ENCODE measurements at places on chromosomes 2 and 18. TPM values are rescaled to one million over a fixed set of nuclear protein-coding genes. Genes with fewer than 3 reads are reported as not detected.

- no peak for DNase-seq
Observed at GRCh38 chr18:24602201-24602600, 141.8 kb downstream of the HRH4 start.

DNA sequence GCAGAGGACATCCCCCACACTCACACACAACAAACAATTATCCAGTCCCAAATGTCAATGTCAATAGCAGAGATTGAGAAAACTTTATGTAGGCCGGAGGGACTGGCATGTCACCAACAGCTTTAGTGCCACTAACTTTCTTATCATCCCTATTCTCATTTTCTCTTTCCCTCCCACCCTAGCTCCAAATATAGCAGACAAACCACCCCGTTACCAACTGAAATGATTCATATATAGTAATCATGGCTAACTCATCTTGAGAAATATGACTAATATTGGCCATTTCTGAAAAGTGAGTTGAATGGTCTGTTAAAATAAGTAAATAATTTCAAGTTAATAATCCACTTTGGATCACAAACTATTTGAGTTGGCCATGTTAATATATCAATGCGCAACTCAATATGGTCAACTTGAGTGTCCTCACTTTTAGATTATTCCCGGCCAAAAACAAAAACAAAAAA, 242.1 kb upstream of the RND3 start:
- no peak for DNase-seq

GRCh38 chr2:18124116-18124835, 245.8 kb downstream of the KCNS3 start:
- no peak for DNase-seq

- no peak for DNase-seq
Observed at GRCh38 chr2:67872481-67872880, 190.3 kb downstream of the C1D start.

DNA sequence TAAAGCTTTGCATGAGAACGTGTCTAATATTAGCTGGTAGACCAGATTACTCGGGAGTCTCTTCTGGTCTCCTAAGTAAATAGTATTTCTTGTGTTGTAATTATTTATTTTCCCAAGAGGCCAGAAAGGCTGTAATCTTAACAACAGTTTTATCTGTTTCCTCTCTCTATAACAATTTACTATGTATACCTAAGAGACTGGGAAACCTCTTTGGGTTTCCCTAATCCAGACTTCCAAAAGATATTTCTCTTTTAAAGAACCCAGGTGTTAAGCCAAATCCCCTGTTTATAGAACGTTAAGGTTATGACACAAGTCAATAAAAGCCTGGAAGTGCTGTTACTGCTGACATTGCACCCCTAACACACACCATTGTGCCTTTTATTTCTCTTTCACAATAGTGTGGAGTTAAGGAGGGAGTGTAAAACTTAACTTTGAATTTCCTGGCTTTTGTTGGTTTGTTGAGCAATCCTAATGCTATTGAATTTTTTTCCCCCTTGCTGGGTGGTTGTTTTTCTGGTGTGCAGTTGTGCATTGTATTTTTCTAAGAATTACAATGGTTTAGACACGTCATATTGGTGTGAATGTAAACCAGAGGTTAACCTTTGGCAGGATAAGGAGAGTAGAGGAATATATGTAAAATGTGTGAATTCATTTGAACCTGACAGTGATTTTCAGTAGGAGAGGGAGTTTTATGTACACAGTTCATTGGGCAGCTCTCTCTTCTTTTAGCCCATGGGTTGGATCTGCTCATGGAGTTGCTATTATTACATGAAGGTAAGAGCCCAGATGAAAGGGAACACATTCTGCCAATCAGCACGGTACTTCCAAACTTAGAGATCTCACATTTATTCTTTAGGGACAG, 192.8 kb downstream of the MTX2 start:
- no peak for DNase-seq

DNA sequence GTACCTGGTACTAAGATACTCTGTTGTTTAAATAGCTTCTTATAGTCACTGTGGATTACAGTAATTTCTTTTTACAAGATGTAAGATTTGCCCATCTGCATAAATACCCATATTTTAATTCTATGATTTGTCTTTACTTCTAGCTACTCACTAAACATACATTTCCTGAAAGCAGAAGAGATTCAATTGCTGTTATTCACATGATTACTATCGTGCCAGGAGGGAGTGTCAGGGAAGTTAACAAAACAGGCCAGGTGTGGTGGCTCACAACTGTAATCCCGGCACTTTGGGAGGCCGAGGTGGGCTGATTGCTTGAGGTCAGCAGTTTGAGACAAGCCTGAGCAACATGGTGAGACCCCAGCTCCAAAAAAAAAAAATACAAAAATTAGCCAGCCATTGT, 33.8 kb downstream of the PRKCE start:
- DNase-seq, result no peak

- no peak for DNase-seq
Observed at GRCh38 chr2:39240758-39241157, 3.0 kb downstream of the CDKL4 start.

- no peak for DNase-seq
Observed at GRCh38 chr2:205778356-205778755, 96.1 kb downstream of the NRP2 start.

DNA sequence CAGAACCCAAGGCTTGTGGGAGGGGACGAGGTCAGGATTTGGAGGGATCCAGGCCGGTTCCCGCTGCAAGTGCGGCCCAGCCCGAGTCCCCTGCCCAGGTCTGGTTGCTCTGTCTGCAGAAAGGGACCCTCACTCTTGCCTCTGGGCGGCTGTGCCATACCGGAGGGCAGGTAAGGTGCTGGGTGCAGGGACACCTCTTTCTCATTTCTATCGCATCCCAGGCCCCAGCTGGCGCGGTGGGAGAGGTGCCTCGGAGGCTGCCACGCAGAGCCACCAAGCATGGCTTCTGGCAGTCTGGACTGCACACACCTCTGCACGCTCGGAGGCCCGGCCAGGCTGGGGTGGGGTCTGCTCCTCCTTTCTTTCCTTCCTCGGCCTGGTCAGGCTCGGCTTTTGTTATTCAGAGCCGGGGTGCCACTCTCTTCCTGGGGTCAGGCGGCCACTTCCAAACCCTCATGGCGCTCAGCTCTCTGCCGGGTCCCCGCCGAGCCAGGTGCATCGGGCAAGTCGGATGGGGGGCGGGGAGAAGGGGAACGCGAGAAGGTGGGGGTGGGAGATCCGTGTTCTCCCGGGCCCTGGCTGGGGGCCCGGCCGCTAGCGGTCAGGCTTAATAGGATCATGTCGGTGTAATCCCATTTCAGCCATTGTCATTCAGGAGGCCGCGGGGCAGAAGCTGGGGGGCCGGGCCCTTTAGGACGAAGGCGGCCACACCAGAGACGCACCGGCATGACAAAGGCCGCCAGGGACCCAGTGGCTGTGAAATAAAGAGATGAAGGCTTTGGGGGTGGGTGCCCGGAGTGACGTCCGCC, 9.0 kb downstream of the GBX2 start:
- DNase-seq, result no peak

DNA sequence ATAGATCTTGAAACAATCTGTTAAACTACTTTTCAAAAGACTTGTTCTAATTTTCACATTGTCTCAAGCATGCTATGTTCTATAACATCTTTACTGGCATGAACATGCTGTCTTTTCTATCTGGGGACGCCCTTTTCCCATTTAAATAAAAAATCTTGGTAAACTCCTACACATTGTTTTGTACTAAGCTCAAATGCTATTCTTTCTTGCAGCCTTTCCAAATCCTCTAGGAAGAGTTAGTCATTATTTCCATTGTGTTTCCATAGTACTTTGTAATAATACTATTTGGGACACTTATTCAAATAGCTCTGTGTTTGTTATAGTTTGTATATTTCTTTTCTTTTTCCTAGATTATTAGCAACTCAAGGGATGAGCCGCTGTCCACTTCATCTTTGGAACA, 828.6 kb upstream of the FSHR start:
- DNase-seq, result no peak

GRCh38 chr2:147844697-147845410, at the start of gene ACVR2A:
Gene ACVR2A (plus strand): TSS chr2:147845029. CDS start chr2:147845153, 124 bp downstream.
- DNase-seq, result peak; percentile 42

- no peak for DNase-seq
Observed at GRCh38 chr2:101617188-101617587, 80.3 kb upstream of the MAP4K4 start.

GRCh38 chr2:42886921-42887320, 94.5 kb upstream of the HAAO start:
- DNase-seq, result no peak

DNA sequence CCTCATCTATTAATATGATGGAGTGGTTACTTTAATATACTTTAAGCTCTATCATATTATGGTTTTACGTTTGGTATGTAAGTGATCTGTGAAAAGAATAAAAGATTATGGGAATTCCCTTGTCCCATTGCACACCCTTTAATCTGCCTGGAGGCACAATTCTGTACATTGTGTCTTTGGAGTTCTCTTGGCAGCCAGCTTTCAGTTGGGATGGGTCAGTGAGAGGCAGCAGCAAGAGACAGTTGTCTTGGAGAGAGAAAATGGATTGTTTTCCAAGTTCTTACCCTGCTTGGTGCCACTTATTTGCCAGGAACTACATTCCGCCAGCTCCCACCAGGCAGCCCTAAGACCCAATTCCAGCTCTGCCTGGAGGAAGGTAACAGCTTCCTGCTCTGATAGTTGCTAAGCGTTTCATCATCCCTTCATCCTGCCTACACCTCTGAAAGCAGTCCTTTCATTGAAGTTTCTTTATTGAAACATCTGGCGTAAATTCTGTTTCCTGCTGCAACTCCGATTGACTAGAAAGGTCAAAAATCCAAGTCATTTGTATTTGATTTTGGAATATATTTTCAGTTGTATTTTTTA, 365.2 kb downstream of the AKAIN1 start:
- DNase-seq, result no peak

DNA sequence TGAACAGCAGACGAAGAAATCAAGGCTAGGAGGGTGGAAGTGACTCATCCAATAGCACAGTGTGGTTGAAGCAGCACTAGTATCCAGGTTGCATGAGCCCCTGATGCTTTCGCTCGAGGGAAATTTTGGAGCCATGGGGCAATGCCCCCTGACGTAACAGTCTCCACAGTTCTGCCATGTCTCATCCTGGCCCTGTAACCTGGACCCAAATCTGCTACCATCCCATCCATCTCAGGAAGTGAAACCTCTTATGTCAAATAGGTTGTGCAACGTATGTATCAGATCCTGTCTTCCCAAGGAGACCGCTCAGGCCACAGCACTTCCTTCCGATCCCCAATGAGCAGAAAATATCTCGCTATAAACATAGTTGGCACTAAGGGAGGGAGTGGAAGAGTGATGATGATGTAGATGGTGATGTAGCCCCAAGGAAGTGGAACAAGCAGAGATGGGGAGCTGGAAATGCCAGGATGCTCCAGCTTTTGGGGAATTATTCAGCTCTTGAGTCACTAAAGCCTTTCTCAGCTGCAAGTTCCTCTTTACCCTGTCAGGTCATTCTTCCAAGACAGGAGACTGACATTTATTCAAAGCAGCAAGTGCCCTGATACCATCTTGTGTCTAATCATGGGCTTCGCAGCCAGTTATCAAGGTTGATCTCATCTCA, 3.0 kb upstream of the IL1B start:
- DNase-seq, result no peak

DNA sequence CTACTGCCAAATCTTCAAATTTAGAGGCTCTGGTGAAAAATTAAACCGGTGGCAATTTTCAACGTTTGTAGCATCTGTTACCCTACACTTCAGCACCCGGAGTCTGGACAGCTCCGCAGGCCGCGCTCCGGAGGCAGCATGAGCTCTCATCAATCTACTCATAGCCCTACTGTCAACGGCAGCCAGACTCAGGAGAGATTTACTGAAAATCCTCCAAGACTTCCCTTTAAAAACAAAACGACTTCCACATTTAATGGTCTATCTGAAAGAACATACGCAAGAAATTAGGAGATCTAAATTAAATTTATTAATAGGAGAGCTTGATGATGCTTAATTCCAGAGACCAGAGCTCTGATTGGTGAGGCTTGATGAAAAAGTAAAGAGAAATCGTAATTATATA, 970 bp upstream of the ADCYAP1 start:
- DNase-seq, result peak; percentile 38

DNA sequence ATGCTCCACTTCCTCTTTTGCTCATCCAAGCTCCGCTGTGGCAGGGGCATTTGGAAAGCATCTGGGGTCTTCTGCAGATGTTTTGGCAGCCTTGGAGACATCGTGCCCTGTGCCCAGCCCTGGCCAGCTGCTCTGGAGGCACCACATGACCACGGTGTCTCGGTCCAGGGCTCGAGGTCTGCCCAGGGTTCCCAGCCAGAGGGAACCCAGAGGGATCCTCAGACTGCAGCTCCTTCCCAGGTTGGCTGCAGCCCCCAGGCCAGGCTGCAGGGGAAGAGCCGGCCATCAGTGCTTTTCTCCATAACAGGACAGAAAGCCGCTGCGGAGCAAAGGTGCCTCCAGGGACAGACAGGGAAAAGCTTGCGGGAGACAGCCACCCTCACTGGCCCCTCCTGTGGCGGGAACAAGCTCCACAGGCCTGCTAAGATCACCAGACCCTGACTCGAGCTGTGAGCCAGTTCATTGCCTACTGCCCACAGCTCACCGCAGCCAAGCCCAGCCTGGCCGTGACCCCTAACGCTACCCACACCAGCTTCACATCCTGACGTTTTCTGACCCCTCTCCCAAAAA, 74.7 kb downstream of the SMAD7 start:
- no peak for DNase-seq

GRCh38 chr2:38656866-38657480, 8.9 kb upstream of the GALM start:
- no peak for DNase-seq

GRCh38 chr2:172109256-172109987, 6.7 kb upstream of the DLX2 start:
- DNase-seq, result no peak

GRCh38 chr2:853203-853870, 97.3 kb upstream of the SNTG2 start:
- no peak for DNase-seq

DNA sequence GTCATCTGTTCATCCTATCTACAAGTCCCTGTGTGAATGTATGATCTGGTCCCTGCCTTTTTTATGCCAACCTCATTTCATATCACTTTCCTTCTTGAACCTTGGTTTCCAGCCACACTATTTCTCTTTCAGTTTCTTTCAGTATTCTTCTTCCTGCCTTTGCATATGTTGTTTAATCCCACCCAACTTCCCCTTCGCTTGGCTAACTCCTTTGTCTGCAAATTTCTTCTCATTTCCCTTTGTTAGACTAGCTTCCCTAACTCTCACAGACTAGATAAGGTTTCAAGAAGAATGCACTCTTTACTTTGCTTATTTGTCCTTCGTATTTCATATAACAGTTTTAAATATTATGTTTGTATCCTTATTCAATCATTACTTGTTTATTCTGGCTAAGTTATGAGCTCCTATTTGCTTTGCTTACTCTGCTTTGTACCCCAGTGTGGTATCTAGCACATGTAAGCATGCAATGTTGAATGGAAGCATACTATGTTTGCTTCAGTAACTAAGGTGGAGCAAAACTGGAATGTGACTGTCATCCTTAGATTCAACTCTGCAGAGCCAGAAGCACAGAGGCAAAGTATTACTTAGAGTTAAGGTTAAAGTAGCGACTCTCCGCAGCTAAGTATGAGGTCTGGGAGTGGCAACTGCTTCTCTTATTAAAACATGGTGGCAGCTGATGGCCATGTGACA, 681.3 kb downstream of the CPS1 start:
- no peak for DNase-seq

GRCh38 chr2:70830366-70830765, 5.2 kb downstream of the CD207 start:
- DNase-seq, result no peak

Gene MBD5
- total RNA-seq, result 81.9 TPM

Gene SH3BP4
- total RNA-seq, result 0.82 TPM

Gene ING5
- 82.1 TPM for total RNA-seq

Gene SCYGR4
- not detected for total RNA-seq

Gene CERKL
- not detected for total RNA-seq

Gene RAPGEF4
- 0.18 TPM for total RNA-seq

Gene CEP68
- 37.4 TPM for total RNA-seq
